ENCODE measurements at places on chromosomes 1 and 21.
A peak's percentile ranks its signal among the peaks of the same experiment; 100 is the strongest.

DNA sequence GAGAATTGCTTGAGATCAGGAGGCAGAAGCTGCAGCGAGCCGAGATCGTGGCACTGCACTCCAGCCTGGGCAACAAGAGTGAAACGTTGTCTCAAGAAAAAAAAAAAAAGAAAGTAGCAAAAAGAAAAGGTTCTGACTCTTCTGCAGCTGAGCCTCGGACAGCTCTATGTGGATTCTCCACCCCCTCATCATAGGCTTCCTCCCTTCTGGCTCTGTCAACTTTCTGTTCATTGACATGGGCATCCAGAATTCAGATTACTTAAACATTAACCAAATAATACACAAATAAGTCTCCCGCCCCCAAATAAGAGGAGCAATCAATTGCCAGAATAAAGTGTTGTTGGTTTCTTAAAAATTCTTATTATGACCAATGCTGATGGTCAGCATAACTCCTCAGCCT lies 10.0 kb downstream of the SUSD4 start:
- DNase-seq, result no peak

DNA sequence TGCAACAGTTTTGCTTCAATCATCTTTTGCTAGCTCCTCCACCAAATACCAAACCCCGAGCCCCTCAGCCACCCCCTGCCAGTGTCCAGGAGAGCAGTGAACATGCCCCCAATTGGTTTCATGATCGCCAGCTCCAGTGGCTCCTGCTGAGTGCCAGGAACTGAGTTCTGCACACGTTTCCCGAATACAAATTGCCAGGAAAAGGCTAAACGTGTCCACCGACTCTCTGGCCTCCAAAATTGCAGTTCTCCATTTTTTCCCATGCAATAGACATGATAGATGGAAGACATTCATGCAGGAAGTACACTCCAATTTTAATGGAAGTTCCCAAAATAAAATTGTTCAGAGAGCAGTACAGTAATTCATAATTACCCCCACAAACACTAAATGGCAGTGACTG lies 101.3 kb downstream of the SPSB1 start:
- no peak for DNase-seq

DNA sequence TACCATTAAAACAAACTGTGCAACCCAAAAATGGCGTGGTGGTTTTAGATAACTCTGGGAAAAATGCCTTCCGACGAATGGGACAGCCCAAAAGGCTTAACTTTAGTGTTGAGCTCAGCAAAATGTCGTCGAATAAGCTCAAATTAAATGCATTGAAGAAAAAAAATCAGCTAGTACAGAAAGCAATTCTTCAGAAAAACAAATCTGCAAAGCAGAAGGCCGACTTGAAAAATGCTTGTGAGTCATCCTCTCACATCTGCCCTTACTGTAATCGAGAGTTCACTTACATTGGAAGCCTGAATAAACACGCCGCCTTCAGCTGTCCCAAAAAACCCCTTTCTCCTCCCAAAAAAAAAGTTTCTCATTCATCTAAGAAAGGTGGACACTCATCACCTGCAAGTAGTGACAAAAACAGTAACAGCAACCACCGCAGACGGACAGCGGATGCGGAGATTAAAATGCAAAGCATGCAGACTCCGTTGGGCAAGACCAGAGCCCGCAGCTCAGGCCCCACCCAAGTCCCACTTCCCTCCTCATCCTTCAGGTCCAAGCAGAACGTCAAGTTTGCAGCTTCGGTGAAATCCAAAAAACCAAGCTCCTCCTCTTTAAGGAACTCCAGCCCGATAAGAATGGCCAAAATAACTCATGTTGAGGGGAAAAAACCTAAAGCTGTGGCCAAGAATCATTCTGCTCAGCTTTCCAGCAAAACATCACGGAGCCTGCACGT lies 82.1 kb downstream of the PRDM2 start:
- DNase-seq, result no peak

DNA sequence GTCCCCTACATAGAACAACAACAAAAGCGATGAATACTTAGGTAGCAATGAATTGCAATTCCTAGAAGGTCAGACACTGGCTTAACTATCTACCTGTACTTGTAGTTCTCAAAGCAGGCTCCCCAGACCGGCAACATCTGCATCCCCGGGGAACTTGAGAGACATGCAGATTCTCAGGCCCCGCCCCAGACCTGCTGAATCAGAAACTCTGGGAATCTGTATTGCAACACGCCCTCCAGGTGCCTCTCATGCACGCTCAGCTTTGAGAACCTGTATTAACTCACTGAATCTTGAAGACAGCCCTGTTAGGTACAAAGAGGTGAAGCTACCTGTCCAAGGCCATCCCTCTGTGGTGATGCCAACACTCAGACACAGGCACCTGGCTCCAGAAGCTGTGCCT lies 128.1 kb downstream of the KAZN start:
- no peak for DNase-seq

- no peak for DNase-seq
Observed at GRCh38 chr1:37634244-37634991, at the start of gene RSPO1. Gene RSPO1 (minus strand): TSS chr1:37634892. CDS start chr1:37629661, 5,231 bp downstream.

GRCh38 chr21:45427331-45428271 lies 22.6 kb downstream of the COL18A1 start:
- peak; percentile 48 for DNase-seq

DNA sequence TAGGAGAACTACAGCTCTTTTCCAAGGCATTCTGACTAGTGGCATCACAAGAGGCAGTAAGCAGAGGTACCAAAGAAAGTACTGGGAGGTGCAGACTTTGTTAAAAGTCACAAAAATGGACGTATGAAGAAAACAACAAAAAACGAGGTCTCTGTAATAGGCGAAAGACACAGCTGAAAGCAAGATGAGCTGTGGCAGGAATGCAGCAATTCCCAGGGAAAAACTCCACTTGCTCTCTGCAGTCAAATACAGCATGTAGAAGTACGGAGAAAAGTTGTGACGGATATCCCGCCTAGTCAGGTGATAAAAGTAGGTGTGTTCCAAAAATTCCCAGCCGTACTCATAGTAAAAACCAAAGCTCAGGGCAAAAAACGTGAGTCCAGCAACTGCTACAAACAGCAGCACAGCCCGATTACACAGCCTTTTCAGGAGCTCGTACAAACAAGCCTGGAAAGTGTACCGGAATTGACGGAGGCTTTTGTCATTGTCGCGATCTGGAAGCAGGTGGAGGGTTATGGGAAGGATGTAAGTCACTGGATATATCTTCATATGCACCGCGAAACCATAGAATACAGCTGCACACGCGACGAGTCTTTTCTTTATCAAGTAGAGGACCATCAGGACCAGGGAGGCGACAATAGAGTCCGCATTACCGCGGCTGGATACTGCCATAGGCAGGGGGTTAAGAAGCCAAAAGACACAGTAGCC lies 979 bp downstream of the PIGM start:
- DNase-seq, result no peak

DNA sequence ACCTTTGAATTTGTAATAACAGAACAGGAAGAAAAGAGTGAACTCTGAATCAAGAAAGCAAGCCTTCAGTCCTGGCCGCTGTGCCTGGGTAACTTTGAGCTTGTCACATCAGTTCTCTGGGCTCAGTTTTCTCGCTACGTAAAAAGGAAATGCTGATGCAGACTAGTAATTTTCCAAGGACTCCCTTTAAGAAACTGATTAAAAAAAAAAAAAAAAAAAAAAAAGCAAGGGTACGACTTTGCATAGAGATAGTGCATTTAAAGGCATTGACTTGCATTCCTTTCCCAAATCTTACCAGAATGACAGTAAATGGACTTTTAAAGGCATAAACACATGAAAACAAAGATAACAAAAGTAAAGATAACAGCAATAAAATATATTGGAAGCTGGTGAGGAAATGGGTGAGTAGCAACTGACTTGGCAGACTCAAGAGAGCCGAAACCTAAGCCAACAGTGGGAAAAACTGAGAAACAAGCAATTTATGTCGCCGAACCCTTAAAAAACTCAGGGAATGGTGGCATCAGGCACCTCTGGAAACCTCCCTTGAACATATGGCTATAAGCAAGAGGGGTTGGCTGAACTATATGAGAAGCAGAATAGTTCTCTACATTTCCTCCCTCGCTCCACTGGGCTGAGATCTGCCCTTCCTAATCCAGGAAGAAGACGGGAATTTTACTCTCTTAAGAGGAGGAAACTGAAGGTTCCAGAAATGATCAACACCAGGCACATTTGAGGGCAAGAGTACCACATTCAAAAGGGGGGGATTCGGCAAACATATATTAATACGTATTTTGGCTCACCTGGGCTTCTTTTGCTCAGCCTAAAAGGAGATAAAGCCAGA lies 189.2 kb downstream of the CDC7 start:
- no peak for DNase-seq

GRCh38 chr1:177629526-177629925 lies 340.3 kb downstream of the SEC16B start:
- no peak for DNase-seq

DNA sequence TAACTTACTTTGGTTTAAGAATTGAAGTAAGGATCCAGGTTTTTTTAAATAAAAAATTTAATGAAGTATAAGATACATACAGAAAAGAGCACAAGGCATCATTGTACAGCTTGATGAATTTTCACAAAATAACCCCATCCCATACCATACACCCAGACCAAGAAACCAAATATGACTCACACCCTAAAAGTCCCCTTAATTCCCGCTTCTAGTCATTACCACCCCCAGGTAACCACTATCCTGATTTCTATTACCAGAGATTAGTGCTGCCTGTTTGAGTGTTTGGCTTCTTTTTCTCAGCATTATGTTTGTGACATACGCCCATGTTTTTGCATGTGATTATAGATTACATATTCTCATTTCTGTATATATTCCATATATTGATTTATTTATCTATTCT lies 98.5 kb upstream of the HIVEP3 start:
- no peak for DNase-seq

All from iPS DF 6.9 (cell line).